H4 (cell line): ENCODE measurements at places on chromosomes 3 and 15. TPM values are rescaled to one million over a fixed set of nuclear protein-coding genes. Genes with fewer than 3 reads are reported as not detected.

The SPTSSB gene
- total RNA-seq = not detected in 2 replicates

The ZNF660 gene
- total RNA-seq = 0.02 and 0.08 TPM in 2 replicates

The RBPMS2 gene
- 0.48 TPM in 1 of 2 replicates, not detected in the other for total RNA-seq

The C2CD4A gene
- not detected in 2 replicates for total RNA-seq

The CYP1A1 gene
- total RNA-seq = 0.33 and 2.3 TPM in 2 replicates

The MORC1 gene
- total RNA-seq = 0.04 and 0.10 TPM in 2 replicates

The CMTM6 gene
- total RNA-seq = 72.0 and 74.1 TPM in 2 replicates

The LIPC gene
- total RNA-seq = 0.43 and 1.6 TPM in 2 replicates

The PATL2 gene
- 0.12 and 0.77 TPM in 2 replicates for total RNA-seq

The HESX1 gene
- 0.37 TPM in 1 of 2 replicates, not detected in the other for total RNA-seq
